Tibial artery (tissue), 4 donors: ENCODE measurements at places on chromosomes 12 and 14.

- DNase-seq = no peak
Measured at GRCh38 chr12:94783862-94784261, 133.5 kb upstream of the TMCC3 start.

- no peak for DNase-seq
Measured at GRCh38 chr14:60309867-60310552, 61.0 kb downstream of the PPM1A start.

- no peak for DNase-seq
Measured at GRCh38 chr14:69673578-69674305, 62.3 kb downstream of the SUSD6 start.

DNA sequence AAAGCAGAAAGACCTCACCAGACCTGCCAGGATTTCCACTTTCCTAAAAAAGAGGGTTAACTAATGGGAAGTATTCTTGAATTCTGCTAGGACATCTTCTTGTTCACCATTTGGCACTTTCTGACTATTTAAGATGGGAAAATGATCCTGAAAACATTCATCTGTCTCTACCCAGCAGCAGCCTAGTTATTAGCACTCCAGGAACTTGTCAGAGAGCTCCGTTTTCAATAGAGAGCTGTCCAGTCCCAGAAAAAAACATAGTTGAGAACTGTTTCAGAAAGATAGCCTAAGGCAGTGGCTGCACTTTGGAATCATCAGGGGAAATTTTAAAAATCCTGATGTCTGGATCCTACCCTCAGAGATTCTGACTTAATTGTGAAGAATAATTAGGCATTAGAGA, 22.1 kb upstream of the CEP83 start:
- no peak for DNase-seq

GRCh38 chr12:123358035-123358434, 6.6 kb downstream of the SBNO1 start:
- no peak for DNase-seq
